ENCODE measurements at places on chromosomes 4 and X.

GRCh38 chr4:48126621-48127020 lies 7.4 kb downstream of the TXK start:
- no peak for DNase-seq

GRCh38 chrX:50988649-50989048 lies 78.1 kb downstream of the BMP15 start:
- no peak for DNase-seq

GRCh38 chr4:189232274-189232673 lies 708.4 kb upstream of the FRG1 start:
- no peak for DNase-seq

DNA sequence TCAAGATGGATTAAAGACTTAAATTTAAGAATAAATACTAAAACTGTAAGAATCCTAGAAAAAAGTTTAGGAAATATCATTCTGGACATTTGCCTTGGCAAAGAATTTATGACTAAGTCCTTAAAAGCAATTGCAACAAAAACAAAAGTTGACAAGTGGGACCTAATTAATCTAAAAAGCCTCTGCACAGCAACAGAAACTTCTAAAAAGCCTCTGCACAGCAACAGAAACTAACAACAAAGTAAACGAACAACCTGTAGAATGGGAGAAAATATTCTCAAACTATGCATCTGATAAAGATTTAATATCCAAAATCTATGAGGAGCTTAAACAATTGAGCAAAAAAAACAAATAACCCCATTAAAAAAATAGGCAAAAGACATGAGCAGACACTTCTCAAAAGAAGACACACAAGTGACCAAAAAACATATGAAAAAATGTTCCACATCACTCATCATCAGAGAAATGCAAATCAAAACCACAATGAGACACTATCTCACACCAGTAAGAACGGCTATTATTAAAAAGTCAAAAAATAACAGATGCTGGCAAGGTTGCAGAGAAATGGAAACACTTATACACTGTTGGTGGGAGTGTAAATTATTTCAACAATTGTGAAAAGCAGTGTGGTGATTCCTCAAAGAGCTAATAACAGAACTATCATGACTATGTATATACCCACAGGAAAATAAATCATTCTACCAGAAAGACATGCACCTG lies 5.5 kb upstream of the OPRPN start:
- DNase-seq = no peak

- DNase-seq = no peak
These were observed 103.3 kb upstream of the TSPAN7 start for GRCh38 chrX:38458071-38458470.

GRCh38 chr4:66691101-66691500 lies 854.2 kb downstream of the CENPC start:
- no peak for DNase-seq

DNA sequence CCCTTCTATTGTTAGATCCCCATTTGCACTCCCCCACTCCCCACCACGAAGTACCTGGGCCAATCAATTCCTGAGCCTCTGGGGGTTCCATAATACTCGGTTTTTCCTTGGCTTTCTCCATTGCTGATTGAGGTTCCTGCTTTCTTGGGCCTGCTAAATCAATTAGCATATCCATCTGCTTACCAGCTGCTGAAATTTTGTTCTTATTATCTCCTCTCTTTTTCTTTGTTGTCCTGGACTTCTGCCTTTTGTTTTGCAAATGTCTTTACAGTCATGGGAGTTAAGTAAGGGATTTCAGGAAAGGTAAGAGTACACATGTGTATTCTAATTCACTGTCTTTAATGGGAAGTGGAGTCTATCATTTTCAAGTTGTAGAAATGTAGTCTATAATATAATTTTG lies 222.2 kb downstream of the MID1 start:
- DNase-seq = no peak

- DNase-seq = no peak
These were observed 124.2 kb downstream of the ENOX2 start for GRCh38 chrX:130778773-130779172.

DNA sequence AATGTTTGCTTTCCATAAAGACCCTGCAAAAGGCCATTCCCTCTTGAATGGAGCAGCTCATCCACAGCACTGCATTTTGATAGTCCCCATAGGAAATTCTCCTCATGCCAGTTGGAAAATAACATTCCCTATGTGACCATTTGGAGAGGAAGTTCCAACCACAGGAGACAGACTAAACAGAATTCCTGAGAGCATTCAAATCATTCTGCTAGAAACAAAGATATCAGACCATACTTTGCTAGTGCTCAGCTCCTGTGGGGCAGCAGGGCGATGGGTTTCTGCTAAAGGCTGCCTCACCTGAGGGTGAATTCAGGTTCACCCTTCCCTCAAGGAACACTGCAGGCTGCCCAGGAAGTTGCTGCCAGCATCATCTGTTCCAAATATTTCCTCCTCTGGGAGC lies 58.8 kb downstream of the LNX1 start:
- no peak for DNase-seq

DNA sequence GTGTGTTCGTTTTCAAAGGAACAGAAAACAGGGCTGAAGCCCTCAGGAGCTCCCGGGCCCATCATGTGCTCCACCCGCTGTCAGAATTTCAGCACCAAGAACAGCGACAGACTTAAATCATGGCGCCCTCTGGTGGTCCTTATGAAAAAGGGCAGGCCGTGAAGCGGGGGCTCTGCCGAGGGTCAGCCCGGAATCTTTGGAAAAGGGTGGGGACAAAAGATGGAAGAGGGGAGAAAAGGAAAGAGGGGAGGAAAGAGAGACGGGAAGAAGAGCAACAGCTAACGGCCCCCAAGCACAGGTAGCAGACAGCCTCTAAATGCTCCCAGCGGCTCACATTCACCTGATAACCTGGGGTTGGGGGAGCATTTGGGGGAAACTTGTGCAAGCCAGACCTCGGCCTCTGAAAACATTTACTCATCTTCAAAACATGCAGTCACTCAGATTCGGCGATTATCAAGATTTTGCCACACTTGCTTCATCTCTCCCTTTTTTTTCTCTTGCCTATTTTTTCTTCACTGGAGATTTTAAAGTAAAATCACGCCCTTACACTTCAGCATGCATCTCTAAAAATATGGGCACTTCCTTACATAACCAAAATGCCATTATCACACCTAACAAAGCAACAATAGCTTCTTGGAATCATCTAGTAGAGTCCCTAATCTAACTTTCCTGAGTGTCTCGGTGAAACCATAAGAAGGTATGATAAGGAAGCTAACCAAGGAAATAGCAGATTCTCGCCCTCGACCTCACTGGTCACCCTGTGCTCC lies 28.1 kb upstream of the MAN2B2 start:
- DNase-seq = peak; percentile 18

DNA sequence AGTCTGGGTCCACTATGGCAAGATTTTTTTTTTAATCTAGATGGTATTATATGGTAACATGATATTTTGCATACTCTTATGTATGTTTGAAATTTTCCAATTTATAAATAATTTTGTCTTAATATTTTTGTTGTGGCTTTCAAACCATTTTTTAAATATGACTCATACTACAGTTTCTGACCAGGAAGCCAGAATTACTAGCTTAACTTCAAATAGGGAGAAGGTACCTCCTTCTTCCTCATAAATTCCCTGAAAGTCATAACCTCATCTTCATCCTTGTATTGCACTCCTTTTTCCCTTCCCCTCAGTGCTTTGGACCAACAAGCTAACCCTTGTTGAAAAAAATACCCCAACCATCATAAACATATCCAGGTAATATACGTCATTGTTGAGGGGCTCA lies 21.6 kb downstream of the ARAP2 start:
- DNase-seq = no peak

GRCh38 chr4:149815743-149816142 lies at the start of gene IQCM:
Gene IQCM (minus strand): TSS chr4:149815843. CDS start chr4:149742691, 73,152 bp downstream.
- DNase-seq = no peak

- no peak for DNase-seq
These were observed 10.0 kb downstream of the CLCN4 start for GRCh38 chrX:10166731-10167151.

- DNase-seq = no peak
These were observed 123.2 kb downstream of the HUWE1 start for GRCh38 chrX:53563324-53563723.

GRCh38 chr4:2964706-2965258 lies 1.4 kb downstream of the GRK4 start:
- DNase-seq = no peak

DNA sequence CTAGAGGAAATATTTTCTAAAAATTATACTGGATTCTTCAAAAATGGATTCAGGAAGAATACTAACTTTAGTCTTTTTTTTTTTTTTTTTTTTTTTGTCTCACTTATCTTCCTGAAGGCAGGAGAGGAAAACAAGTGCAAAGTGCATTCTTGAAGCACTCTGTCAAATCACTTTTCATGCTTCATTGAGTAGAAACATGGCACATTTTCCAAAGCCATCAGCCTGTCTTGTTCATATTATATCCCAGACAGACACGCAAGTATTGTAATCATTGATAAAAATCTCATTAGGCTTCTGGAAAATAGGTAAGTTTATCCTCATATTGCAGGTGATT lies 1.2 kb downstream of the BBS12 start:
- DNase-seq = no peak

DNA sequence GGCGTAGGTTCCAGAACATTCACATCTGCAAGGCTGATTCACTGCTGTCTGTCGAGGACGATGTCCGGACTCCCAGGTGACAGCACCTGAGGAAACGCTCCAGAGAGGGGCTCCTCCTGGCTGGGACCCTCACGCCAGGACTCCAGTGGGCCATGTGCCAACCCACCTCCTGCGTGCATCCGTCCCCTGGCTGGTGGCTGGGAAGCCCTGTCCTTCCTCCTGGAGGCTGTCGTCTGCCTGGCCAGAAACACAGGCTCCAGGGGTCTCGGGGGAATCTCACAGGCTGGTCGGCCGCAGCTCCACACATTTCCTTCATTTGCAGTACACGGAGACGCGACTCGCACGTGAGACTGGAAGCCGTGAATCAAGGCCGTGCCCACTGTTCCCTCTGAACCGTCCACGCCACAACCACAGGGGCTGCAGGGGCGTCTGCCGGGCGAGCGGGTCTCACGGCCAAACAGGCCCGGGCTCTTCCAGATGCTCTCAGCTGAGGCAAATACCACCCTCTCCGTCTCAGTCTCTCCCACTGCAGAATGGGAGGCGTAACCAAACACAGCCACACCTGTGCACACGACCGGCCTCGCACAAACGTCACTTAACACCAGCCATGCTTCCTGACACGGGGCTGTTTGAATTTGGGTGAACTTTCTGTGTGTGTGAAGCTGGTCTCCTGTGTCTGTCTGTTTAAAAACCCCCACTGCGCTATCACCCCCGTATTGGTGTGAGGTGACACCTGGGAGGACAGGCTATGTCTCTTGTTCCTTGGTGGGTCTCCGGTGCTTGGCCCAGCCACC lies 38.7 kb upstream of the MXD4 start:
- no peak for DNase-seq

- no peak for DNase-seq
These were observed 16.3 kb upstream of the MAOB start for GRCh38 chrX:43898406-43899035.

DNA sequence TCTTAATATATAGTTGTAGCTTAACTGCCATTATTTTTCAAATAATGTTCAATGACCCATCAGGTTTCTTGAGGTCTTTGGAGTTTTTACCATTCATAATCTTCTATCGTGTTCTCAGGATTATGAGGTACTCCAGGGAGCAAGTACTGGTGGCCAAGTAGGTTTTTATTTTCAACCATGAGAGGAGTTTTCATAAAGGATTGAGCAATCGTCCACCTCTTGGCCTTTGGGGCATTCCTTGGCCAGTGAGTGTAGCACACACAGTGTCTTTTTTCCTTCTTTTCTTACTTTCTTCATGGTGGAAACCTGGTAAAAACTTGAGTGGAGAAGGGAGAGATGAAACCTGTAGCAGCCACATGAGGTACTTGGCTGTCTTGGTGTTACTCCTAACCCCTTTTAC lies 567.0 kb upstream of the NR3C2 start:
- DNase-seq = no peak

GRCh38 chrX:101602077-101602476 lies 15.7 kb downstream of the ARMCX6 start:
- DNase-seq = no peak

DNA sequence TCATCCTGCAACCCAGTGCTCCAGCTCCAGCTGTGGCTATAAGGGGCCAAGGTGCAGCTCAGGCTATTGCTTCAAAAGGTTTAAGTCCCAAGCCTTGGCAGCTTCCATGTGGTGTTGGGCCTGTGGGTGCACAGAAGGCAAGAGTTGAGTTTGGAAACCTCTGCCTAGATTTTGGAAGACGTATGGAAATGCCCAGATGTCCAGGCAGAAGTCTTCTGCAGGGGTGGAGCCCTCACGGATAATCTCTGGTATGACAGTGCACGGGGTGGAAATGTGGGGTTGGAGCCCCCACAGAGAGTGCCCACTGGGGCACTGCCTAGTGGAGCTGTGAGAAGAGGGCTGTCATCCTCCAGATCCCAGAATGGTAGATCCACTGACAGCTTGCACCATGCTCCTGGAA lies 44.5 kb downstream of the CYTL1 start:
- no peak for DNase-seq

- no peak for DNase-seq
These were observed 21.2 kb downstream of the DOK7 start for GRCh38 chr4:3484057-3484973.
